ENCODE measurements at places on chromosomes 6 and 20.

DNA sequence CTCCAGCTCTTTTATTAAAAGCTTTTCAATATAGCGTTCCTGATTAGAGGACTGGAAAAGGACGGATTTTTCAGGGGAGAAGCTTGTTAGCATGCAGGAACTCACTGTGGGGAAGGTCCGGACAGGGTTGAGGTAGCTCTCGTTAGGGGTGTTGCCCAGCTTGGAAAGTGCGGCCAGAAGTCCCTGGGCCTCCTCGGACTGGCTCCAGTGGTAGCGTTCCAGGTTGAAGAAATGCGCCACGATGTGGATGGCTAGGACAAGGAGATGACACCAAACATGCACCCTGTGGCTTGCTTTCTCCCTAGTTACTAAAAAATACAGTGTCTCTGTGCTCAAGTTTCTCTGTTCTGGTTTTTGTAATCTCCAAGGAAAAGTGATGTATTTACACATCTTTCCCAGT lies 12.5 kb downstream of the NOX3 start:
- DNase-seq = no peak

DNA sequence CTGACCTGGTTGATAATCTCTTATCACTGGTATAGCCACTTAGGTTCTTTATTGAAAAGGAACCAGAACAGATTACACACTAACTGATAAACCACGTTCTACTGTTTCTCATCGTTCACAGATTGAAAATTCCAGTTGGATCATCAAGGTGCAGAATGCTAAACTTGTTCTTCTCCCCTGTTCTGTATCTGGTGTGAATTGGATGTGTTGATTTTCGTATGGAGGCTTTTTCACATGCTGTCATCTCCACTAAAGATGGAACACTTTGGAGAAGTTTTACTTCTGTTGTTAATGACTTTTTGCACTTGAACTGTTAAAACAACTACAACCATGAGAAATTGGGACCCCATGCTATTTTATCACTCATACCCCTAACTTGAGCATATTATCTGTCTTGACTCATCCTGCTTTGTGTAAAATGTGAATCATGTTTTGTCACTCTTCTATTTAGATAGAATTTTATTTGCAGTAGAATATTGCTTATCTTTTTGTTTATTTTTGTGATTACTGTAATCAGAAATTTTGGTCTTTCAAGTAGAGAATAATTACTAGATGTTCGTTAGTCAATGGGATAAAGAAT lies 17.5 kb downstream of the VAPB start:
- DNase-seq = no peak

GRCh38 chr6:119346936-119347335 lies 2.6 kb downstream of the MAN1A1 start:
- no peak for DNase-seq

GRCh38 chr20:33337531-33338165 lies 54.6 kb downstream of the BPIFB1 start:
- no peak for DNase-seq

DNA sequence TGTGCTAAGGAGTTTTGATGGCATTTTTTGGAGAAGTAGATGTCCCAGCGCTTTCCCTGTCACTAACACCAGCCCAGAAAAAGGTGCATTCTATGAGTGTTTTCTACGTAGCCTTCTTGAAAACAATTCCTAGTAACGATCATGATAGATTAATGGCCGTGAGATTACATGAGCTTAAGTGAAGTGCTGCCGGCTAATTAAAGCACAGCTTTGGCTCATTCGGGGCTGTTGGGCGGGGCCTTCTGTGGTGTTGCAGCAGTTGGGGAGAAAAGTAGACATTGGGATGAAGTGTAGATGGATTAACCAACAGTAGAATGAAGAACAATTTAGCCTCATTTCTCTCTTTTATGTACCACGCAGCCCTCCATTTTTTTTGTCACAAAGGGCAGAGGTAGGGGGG lies 20.8 kb upstream of the TRAF3IP2 start:
- no peak for DNase-seq

DNA sequence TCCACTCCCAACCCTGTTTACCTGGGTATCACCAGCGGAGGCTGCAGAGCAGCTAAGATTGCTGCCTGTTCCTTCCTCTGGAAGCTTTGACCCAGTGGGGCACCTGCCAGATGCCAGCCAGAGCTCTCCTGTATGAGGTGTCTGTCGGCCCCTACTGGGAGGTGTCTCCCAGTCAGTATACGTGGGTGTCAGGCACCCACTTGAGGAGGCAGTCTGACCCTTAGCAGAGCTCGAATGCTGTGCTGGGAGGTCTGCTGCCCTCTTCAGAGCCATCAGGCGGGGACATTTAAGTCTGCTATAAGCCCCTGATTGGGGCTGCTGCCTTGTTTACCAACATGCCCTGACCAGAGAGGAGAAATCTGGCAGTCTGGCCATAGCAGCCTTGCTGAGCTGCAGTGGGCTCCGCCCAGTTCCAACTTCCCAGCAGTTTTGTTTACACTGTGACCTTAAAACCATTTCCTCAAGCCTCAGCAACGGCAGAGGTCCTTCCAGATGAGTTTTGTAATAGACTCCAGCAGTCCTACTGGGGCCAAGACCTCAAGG lies 2.8 kb downstream of the RAET1E start:
- no peak for DNase-seq

GRCh38 chr6:126204126-126204525 lies 135.8 kb upstream of the CENPW start:
- no peak for DNase-seq

GRCh38 chr6:43667245-43668150 lies 20.1 kb downstream of the MRPS18A start:
- peak; percentile 73 for DNase-seq

GRCh38 chr6:6390849-6391602 lies 70.6 kb upstream of the F13A1 start:
- DNase-seq = no peak

GRCh38 chr6:82836022-82836575 lies 229.5 kb downstream of the UBE3D start:
- DNase-seq = no peak

- DNase-seq = no peak
Measured at GRCh38 chr6:109296971-109297372, 85.3 kb downstream of the CD164 start.

- DNase-seq = no peak
Measured at GRCh38 chr6:109013656-109014305, 80.9 kb downstream of the SESN1 start.

GRCh38 chr6:71246596-71246995 lies 42.0 kb upstream of the OGFRL1 start:
- DNase-seq = no peak

- DNase-seq = no peak
Measured at GRCh38 chr6:40780637-40781036, 193.5 kb upstream of the LRFN2 start.

- no peak for DNase-seq
Measured at GRCh38 chr20:23200914-23201313, 114.8 kb upstream of the CD93 start.

- no peak for DNase-seq
Measured at GRCh38 chr6:134007077-134007476, 45.3 kb downstream of the SLC2A12 start.

DNA sequence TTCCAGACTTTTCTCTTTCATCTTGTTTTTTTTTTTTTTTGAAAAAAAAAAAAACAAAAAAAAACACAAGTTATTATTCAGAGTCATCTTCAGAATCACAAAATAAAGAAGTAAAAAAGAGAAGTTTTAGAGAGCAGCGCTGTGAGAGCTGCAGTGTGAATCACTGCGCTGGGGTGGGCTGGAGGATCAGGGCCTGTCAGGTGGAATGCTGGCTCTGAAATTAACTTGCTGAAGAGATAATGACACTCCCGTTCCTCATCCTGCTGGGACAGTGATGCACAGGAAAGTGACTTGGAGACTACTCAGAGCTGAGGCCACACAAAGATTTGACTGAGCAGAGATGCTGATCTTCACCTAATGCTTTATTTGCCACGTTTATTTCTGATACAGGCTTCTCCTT lies 42.7 kb upstream of the CLDN20 start:
- no peak for DNase-seq

GRCh38 chr6:43584892-43585570 lies 9.0 kb downstream of the POLH start:
- no peak for DNase-seq

- no peak for DNase-seq
Measured at GRCh38 chr6:43992783-43993644, 134.2 kb downstream of the MRPL14 start.

DNA sequence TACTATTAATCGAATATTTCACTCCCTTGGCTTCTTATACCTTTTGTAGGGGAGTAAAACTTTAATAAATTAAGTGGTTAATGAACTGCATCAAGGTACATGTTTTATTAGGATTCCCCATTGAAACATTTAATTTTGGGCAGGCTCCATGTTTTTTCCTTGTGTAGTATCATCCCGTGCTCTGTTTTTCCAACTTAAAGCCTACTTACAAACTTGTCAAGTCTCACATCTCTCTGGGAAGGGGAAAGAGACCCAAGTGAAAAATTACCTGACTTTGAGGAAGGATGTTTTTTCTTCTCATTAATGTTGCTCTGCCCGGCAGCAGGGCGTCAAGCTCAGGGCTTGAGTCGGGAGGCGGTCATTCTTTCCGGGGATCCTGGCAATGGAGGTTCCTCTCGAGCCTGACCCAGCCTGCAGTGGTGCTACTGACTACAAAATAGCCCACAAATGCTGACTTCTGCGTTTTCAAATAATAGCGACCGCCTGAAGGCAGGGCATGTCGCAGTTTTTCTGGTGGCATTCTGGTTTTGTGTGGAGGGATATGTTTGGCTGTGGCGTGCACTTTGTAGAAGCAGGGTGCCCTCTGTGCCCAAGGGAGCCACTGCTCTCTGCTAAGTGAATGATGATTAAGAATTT lies 2.4 kb downstream of the DSP start:
- DNase-seq = no peak

- DNase-seq = peak; percentile 56
Measured at GRCh38 chr6:14857501-14857900, 388.4 kb upstream of the JARID2 start.

- DNase-seq = no peak
Measured at GRCh38 chr6:136927292-136927691, 5.2 kb downstream of the SLC35D3 start.

- no peak for DNase-seq
Measured at GRCh38 chr6:123629258-123629941, 7.3 kb downstream of the TRDN start.

DNA sequence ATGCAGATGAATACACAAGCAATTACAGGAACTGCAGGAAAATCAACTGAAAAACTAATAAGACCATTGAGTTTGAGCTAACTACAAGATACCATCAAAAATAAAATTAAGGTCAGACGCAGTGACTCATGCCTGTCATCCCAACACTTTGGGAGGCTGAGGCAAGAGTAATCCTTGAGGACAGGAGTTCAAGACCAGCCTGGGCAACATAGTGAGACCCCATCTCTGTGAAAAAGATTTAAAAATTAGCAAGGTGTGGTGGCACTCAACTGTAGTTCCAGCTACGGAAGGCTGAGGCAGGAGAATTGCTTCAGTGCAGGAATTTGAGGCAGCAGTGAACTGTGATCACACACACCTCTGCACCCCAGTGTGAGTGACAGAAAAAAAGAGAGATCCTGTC lies 419.9 kb upstream of the SOX4 start:
- DNase-seq = no peak

DNA sequence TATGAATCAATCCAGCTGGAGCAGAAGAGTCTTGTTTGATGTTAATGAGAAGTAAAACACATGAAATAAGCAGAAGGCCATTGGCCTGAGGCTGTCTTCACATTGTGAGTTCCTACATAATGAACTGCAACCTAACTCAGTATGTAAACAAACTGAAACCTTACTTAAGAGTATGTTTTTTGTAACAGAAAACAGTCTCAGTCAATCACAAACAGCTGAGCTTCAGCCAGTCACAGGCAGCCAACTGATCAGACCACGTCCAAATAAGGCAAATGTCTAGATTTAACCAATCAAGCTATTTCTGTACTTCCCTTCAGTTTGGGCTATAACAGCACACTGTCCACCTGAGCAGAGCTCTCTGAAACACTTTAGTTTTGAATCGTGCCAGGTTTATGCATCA lies 234.7 kb downstream of the TRDN start:
- no peak for DNase-seq

- DNase-seq = no peak
Measured at GRCh38 chr6:1067346-1067745, 244.6 kb upstream of the FOXQ1 start.

DNA sequence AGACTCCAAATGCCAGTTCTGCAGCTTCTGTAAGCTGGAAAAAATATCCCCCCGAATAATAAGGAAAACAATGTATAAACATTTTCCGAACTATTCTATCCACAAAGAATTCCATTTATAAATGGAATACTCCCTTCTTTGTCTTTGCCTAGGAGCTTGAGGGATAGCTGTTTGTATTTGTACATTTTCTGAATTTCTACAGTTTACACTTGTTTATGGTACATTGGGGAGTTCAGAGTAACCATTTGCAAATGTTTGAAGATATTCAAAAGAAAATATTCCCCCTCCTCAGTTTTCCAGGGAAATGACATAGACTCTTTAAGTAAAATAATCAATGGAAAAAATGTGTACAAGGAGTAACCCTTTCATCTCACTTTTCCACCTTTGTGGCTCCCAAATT lies 149.6 kb downstream of the SOBP start:
- DNase-seq = no peak

DNA sequence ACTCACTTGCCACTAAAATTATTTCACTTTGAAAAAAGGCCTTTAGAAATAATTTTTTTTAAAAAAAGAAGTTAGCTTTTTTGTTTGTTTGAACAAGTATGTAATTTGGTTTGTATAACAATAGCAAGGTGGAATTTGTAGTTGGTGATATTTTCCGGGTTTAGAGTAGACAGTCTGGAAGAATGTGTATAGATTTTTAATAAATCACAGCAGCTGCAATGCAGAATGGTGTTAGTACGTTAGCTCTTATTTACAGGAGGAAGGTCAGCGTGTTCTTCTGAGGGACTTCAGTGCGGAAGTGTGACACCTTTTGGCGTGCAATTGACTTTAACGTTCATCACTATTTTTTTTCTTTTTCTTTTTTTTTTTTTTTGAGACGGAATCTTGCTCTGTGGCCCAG lies 115.4 kb downstream of the PLEKHG1 start:
- DNase-seq = no peak

- no peak for DNase-seq
Measured at GRCh38 chr6:13075141-13075845, 253.0 kb downstream of the TBC1D7 start.

DNA sequence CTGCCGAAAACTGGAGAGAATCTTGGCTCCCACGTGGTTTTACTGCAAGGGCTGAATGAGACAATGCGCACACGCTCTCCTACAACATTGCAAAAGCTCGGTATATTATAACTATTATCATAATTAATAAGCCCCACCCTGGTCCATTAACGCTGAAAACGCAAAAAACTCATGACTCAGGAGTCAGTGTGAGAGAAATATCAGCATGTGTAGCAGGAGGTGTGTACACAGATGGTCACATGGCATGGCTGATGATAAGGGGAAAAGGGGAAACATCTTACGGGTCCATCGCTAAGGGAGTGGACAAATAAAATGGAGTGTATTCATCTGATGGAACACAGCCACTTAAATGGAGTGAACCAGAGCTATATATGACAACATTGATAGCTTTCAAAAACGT lies 29.2 kb downstream of the CDH22 start:
- no peak for DNase-seq
